ENCODE measurements at places on chromosomes 3 and 15.
A peak's percentile ranks its signal among the peaks of the same experiment; 100 is the strongest.

DNA sequence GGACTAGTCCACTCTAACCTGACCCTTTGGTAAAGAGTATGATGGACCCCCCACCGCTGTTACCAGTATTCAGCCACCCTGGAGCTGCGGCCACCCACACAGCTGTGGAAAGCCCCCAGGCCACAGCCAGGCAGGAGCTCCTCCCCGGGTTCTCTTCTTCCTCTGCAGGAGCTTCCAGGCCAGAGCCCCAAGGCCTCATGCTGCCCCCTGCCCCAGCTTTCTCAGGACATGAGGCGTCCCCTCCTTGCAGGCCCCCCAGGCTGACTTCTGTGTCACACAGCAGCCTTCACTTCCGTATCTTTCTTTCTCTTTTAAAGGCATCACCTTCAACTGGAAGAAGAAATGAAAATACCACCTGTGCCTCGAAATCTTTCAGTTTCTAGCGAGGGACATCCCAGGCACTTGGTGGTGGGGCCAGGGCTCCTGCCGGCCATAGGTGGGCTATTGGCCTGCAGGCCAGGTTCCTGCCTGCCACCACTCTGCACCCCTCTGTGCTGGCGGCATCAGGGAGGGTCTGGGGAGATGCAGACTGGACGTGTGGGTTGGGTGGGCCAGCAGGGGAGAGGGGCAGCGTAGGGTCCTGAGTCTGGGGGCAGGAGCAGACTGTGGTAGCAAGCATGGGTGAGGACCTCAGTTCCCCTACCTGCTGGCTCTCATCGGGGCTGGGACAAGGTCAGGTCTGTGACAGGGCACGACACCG, 19.9 kb downstream of the KLF13 start:
- no peak for DNase-seq

GRCh38 chr15:67067930-67068551, 2.6 kb downstream of the SMAD3 start:
- DNase-seq = no peak

DNA sequence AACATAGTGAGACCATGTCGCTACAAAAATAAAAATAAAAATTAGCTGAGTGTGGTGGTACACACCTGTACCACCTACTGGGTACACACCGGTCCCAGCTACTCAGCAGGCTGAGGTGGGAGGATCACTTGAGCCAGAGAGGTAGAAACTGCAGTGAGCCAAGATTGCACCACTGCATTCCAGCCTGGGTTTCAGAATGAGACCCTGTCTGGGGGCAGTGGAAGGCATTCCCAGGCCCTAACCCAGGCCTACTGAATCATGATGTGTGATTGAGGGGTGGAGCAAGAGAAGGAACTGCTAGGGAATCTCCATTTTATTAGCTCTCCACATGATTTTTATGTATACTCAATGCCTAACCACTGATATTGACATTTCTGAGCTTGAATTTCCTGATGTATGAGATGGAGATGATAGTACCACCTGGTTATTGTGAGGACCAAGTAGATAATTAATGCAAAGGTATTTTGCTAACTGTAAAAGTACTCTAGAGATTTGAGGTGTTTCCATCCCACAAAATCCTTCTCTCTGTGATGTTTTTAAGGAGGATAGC, 169.5 kb upstream of the UMPS start:
- no peak for DNase-seq

DNA sequence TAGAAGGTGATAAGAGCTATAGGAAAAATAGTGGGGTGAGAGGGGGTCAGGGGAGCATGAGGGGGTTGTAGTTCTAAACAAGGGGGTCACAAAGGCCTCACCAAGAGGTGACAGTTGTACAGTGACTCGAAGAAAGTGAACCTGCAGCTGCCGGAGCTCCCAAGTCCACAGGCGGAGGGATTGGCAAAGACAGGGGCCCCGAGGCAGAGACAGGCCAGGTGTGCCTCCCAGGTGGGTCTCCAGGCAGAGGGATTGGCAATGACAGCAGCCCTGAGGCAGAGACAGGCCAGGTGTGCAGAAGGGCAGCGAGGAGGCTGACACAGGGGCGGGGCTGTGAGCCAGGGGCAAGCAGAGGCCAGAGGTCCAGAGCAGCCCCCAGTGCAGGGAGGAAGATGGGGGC, 63.7 kb downstream of the DNAJB8 start:
- no peak for DNase-seq

DNA sequence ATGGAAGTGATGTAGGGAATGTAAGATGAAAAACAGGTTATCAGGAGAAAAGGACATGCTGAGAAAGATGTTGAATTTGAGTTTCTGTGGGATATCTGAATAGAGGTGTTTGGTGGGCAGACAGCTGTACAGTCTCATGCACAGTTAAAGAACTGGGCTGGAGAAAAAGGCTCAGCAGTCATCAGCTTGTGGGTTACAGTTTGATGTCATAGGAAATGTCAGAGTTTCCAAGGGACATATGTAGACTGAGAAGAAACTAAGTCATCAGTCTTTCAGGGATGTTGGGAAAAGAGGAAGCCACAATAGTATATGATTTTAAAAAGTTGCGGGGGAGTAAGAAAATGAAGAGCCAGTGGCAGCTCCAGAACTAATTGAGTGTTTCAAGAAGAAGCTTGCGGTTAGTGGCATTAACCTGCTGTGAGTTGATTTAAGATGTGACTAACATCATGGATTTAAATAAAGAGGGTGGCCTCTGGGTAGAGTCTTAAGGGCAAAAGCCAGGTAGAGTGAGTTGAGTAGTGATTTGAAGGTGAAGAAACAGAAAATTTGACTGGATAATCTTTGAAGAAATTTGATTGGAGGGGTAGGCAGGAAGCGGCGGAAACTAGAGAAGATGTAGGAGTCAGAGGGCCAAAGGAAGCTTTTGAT, 24.6 kb downstream of the GORASP1 start:
- no peak for DNase-seq

DNA sequence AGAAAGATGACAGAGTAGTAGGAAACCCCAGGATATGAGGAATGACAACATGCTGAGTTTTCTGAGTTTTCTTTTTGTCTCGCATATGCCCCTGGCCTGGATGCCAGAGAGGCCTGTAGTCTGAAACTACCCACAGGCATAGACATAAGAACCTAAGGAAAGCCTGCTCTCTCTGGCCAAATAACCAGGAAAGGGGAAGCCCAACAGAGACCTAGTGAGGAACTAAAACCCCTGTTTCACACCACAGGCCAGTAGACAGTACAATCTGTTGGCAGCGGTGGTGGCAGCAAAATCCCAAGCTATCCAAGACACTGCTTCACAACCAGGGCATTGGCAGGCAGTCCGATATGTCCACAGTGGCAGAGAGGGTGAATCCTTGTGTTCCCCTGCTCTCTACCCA, 55.0 kb upstream of the DCP1A start:
- DNase-seq = no peak

DNA sequence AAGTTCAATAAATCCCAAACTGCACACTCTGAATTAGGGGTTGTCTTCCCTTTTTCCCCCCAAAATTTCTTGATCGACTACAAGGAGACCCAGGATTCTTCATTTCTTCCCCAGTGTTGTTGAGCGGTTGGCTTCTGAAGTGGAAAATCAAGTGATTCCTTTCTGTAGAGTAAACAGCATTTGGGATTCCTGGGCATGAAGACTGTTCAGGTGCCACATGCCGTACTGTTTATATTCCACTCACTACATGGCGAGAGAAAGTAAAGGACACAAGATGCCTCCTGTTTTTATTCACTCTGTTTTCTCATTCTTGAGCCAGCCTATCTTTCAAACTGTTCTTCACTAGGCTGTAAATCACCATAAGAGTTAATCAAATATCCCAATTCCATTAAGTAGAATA, 12.6 kb downstream of the FSTL1 start:
- DNase-seq = no peak

DNA sequence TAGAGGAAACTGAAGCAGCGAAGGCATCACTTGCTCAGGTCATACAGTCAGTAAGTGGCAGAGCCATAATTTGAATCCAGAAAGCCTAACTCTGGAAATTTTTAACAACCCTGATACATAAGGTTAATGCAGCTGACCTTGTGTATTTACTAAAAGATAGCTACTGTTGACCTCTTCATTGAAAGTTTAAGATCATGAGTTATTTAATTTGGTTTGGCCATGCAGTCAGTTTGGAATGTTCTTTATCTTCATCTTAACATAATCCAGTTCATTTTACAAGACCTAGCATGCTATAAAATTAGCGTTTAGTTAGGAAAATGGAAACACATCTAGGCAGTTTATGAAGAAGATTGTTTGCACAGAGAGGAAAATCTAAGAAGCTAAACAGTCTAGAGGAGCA, 240.9 kb downstream of the RBMS3 start:
- no peak for DNase-seq

DNA sequence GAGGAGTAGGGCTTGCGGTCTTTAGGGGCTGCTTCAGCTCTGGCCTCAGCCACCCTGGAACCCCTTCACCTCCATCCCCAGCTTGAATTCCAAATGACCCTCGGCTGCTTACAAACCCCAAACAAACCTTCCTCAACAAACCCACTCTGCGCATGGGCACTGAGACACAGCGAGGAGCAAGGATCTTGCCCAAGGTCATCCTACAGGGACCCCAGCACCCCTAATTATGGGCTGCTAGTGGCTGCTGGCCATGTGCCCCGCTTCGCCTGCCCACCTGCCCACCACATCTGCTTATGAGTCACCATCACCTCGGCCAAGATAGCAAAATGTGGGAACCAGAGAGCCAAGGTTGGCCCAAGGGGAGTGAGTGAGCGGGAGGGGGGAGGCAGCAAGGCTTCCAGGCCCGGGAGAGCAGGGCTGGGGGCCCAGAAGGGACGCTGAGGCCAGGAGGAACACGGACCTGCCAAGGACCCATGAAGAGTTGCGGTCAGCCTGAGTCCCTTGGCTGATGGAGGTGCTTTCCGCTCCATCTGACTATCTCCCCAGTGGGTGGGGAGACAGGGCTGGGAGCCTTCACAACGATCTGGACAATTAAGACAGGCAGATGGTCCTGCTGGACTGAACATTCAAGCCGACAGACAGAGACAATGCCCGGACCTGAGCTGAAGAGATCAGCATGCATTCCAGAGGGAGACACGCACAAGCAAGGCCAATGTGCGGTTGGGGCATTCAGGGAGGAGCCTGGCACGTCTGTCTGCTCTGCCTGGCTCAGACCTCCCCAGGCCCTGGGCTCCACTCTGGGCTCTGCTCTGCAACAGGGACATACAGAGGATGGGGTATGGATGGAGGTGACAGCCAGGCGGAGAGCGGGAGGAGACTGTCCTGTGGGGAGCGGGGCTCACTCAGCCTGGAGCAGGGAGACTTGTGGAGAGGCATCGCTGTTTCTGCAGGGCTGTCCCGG, 10.8 kb upstream of the GRIP2 start:
- no peak for DNase-seq

- peak; percentile 28 for DNase-seq
Measured at GRCh38 chr3:24521420-24522145, 26.9 kb upstream of the THRB start.

DNA sequence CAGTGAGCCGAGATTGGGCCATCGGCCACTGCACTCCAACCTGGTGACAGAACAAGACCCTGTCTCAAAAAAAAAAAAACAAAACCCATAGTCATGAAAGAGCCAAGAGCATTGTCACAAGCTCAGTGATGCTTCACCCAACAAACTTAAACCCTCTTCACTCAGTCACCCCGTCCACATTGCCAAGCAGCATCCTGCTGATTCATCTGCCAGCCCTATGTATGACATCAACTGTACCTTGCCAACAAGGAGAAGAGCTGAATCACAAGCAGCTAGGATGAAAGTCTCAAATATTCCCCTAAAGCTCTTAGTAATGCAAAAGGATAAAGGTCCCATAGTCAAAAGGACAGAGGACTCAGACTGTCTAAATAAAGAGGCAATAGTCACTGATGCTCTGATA, 90.0 kb downstream of the ANO10 start:
- no peak for DNase-seq

DNA sequence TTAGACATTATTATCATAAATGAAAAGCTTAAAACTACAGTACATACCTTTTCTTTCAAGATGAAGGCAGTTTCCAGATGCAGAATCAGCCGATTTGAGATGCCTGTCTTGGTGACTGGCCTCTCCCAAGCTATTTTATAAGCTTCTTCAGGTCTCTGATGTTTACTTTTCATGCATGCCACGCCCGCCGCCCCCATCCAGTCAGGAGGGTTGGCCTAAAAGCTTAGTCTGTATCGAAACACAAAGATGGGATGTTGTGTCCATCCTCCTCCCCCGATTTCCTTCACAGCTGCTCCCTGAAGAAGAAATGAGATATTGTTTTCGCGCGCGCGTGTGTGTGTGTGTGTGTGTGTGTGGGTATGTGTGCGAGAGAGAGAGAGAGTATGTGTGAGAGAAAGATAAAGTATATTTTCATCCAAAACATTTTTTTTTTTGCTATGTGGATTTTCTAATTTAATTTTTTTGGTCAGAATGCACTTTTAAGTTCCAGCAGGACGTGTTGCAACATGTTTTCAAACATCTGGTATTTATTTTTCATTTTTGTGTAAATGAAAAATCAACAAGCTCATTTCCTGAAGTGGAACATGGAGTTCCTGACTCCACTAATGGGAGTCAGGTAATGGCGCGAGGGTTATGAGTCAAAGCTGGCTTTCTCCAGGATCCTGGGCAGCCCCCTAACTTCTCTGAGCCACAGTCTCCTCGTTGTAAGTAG, at the start of gene APOD:
APOD (minus strand) TSS at position 110 of the 712 bp plus-strand sequence. CDS start 4,479 bp downstream, outside the sequence.
- DNase-seq = no peak

- DNase-seq = no peak
Measured at GRCh38 chr3:172145031-172145686, 105.8 kb downstream of the FNDC3B start.

GRCh38 chr3:189355481-189356201, 183.9 kb downstream of the TPRG1 start:
- DNase-seq = no peak

GRCh38 chr3:197508461-197508860, 47.3 kb downstream of the BDH1 start:
- peak; percentile 7 for DNase-seq

DNA sequence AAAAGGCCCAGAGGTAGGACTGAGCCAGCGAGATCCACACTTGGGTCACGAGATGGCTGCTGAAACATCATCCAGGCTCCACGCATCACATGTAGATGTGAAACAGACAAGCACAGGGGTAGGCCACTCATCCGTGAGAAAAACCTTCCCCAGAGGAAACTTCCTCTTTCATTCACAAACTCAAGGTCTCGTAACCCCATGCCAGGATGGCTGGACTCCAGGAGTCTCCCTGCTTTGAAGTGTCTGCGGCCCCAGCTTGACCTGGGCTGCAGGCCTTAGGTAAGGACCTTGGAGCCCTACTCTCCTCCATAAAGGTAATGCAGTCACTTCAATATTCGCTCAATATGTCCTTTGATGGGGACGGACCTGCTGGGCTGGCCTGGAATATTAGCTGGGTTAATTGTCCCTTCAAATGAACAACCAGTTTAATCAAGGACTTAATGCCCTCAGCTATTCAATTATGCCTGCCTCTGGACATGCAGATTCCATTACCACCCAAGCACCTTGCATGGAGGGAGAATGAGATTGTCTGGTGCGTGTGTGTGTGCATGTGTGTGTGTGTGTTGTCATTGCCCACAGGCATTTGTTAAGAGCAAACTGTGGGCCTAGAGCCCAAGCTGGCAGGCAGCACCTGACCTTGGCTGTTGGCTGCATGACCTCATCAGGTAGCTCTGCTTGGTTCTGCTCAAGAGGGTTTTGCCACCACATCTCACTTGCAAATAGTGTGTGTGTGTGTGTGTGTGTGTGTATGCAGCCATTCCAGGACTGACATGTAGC, 186.9 kb upstream of the TLE3 start:
- DNase-seq = no peak

- DNase-seq = no peak
Measured at GRCh38 chr15:77019521-77020331, 24.8 kb downstream of the PSTPIP1 start.

GRCh38 chr15:69159805-69160140, 662 bp upstream of the GLCE start:
- no peak for DNase-seq

Measured in NCI-H1092 treated with DMSO at 0.1 percent for 48 hours (cell line).